ENCODE measurements at places on chromosomes 11 and 22.
A peak's percentile ranks its signal among the peaks of the same experiment; 100 is the strongest.

DNA sequence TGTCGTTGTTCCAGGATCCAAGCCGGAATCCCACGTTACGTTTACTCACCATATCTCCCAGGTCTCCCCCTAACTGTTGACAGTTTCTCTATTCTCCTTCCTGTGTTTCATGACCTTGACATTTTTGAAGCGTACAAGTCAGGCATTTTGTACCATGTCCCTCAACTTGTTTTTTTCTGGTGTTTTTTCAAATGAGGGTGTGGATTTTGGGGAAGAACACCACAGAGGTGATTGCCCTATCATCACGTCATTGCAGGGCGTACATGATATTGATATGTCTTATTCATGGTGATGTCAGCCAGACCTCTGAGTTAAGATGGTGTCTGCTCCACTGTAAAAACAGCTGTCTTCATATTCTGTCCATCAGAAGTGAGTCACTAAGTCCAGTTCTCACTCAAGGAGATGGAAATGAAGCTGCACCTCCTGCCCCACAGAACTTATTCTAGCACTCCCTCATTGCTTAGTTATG is 28.3 kb upstream of the SOX10 start:
- H3K27ac ChIP-seq: no peak overlapping the region
- H3K4me1 ChIP-seq: peaks cover 15% of the 10 kb centered on the region
- H3K27me3 ChIP-seq: no peaks in the 10 kb centered on the region
- DNase-seq: peak; percentile 58

DNA sequence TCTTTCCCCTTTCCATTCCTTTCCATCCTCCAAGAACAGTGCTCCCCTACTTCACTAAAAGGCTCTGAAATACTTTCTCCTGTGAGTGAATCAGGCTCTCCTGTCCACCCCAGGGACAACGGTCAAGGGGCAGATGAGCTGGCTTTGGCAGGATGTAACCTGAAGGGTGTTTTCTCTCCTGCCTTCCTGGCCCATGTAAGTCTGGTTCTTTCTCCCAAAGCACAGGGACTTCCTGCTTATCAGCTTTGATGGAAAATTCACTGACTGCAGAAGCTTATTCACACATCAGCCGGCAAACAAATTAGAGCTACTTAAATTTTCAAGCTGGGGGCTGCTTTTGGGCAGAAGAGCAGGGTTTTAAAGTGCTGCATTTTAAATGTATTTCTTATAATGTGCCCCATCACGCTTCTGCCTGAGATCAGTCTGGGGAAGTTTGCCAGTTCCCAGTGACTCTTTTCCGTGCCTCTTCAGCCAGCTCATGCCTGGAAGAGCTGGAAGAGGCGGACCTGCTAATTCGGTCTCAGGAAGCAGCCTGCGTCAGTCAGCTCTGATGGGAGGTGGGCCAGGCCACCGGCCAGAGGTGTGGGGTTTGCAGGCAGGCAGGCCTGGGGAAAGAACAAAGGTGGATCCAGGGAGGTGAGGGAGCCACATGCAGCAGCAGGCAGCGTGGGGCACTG is 140.4 kb upstream of the TBCEL start:
- H3K4me3 ChIP-seq: no peak overlapping the region
- H3K27me3 ChIP-seq: peaks cover 3% of the 10 kb centered on the region
- peaks cover 15% of the 10 kb centered on the region for H3K4me1 ChIP-seq
- H3K27ac ChIP-seq: no peak overlapping the region

DNA sequence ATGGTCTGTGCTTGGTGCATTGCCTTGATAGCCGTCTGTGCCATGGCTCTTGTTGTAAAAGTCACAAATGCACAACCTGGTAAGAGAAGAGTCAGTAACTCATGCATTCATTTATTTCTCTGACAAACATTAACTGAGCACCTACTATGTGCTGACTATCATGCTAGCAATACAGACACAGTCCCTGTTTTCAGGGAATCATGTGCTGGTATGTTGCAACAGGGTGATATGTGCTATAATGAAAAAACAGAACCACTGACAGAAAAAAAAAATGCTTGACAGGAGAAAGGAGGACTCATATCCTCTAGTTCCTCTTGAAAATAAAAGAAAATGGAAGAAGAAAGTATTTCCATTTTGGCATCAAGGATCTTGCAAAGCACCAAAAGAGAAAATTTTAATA is 34.5 kb upstream of the RAPSN start:
- H3K36me3 ChIP-seq: peaks cover 63% of the 10 kb centered on the region
- no peak overlapping the region for H3K27ac ChIP-seq
- DNase-seq: no peak
- no peak overlapping the region for H3K4me3 ChIP-seq
- H3K27me3 ChIP-seq: no peaks in the 10 kb centered on the region

DNA sequence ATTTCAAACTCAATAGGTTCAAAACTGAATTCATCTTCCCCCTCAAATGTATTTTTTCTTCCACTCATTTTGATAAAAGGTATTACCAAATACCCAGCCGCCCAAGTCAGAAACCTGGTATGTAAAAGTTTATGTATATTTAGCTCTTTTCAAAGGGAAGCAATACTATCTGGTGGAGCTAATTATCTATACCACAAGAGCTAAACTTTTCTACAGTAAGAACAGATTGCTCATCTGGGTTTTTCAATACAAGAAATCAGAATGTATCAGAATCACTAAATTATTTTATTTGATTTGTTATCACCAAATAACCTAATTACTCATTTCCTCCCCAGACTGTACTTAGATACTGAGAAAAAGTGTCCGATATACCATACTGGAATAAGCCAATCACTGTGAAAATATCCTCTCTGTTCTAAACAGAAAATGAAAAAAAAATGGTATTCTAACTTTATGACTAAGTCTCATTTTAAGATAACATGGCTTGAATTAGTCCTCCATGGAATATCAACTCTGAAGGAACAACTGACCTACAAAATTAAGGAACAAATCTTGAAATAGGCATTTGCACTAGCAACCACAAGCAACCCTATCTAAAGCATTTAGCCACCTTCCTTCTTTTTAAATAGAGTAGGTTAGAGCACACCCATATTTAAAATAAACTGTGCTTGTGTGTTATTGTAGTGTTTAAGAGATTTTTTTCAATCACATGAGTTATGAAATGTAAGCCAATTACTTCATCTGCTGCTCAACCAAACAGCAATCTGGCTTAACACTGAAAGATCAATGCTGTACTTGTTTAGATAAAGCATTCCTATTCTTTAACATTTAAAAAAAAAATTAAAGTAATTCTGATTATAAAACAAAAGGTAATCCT is 35.0 kb downstream of the RDX start:
- H3K27me3 ChIP-seq: no peaks in the 10 kb centered on the region
- peak; percentile 29 for DNase-seq
- H3K27ac ChIP-seq: no peak overlapping the region

DNA sequence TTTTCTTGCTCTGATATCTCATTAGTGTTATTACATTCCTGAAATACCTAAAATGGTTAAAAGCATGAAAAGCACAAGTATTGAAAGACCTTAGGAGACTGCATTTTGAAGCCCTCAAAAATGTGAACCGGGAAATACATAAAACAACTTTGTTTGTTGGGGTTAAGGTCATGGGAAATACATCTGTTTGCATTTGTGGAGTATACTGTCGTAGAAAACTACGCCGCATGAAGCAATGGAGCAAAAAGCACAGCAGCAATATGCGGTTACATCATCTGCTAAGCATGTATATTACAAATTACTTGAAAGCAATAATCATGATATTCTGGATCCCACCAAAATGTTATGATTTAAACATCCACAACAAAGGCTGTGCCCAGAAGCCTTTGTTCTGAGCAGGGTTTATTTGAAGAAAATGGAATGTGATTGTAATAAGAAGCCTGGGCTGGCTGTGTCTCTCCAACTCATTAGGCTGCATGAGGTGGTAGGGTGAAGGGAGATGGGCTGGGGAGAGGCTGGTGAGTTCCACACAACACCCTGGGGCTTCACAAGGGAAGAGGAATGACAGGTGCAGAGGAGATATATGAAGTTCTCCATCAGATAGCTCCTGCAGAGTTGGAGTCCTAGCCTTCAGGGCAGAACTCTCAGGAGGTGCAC is 64.7 kb upstream of the LIN7C start:
- no peaks in the 10 kb centered on the region for H3K27me3 ChIP-seq
- no peaks in the 10 kb centered on the region for H3K36me3 ChIP-seq
- peak; percentile 76 for DNase-seq
- H3K4me3 ChIP-seq: no peak overlapping the region
- peaks cover 9% of the 10 kb centered on the region for H3K4me1 ChIP-seq
- peak overlapping the region; percentile 25 for H3K27ac ChIP-seq

- H3K4me1 ChIP-seq: no peaks in the 10 kb centered on the region
- no peak overlapping the region for H3K4me3 ChIP-seq
- no peak overlapping the region for H3K27ac ChIP-seq
- DNase-seq: peak; percentile 39
- peaks cover 7% of the 10 kb centered on the region for H3K27me3 ChIP-seq
Measured at GRCh38 chr11:72179804-72180396, 12.0 kb upstream of the FOLR1 start.

DNA sequence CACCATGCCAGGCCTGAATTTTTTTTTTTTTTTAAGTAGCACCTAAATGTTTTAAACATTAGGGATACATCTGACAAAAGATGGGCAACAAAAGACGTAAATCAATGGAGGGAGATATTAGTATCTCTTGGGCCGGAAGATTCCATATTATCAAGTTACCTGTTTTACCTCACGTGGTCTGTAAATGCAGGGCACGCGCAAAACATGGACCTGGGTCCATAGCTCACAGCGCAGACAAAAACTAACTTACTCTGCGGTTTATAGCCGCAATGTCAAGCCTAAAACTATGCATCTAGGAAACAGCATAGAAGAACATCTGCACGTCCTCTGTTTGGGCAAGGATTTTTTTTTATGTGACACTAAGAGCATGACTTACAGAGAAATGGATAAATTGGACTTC is 31.5 kb upstream of the PANX2 start:
- no peaks in the 10 kb centered on the region for H3K36me3 ChIP-seq
- no peaks in the 10 kb centered on the region for H3K4me1 ChIP-seq
- H3K4me3 ChIP-seq: no peak overlapping the region
